CD4-positive, alpha-beta memory T cell (primary cell): ENCODE measurements at places on chromosomes 11 and 22. TPM values are rescaled to one million over a fixed set of nuclear protein-coding genes. Genes with fewer than 3 reads are reported as not detected.

OR2D2 gene
- total RNA-seq, result not detected

PTPN5 gene
- total RNA-seq, result not detected

ZNF280B gene
- total RNA-seq, result 2.2 TPM

ZFP91 gene
- 38.4 TPM for total RNA-seq

NCF4 gene
- 17.5 TPM for total RNA-seq

TSPAN32 gene
- 41.5 TPM for total RNA-seq

SPI1 gene
- 4.8 TPM for total RNA-seq

MS4A6A gene
- total RNA-seq, result 4.9 TPM

CENPM gene
- total RNA-seq, result 12.0 TPM

CHRM1 gene
- total RNA-seq, result not detected

NEFH gene
- 0.61 TPM for total RNA-seq

ALG8 gene
- total RNA-seq, result 31.2 TPM

GRIA4 gene
- total RNA-seq, result not detected

KCTD14 gene
- 0.20 TPM for total RNA-seq

MMP10 gene
- not detected for total RNA-seq

LDHAL6A gene
- total RNA-seq, result 0.42 TPM

MAP6 gene
- total RNA-seq, result not detected

SULT4A1 gene
- not detected for total RNA-seq

PRG2 gene
- total RNA-seq, result not detected

OR56A1 gene
- total RNA-seq, result not detected

MPPED2 gene
- total RNA-seq, result not detected

TTC36 gene
- total RNA-seq, result 1.2 TPM

APOA5 gene
- total RNA-seq, result not detected

MISFA gene
- total RNA-seq, result not detected

DEUP1 gene
- not detected for total RNA-seq

SCGB2A2 gene
- not detected for total RNA-seq

RAB38 gene
- total RNA-seq, result 0.30 TPM

TAF1D gene
- total RNA-seq, result 199 TPM

TMEM45B gene
- 30.8 TPM for total RNA-seq

CHRM4 gene
- total RNA-seq, result not detected

BRD1 gene
- 88.1 TPM for total RNA-seq

NPAS4 gene
- total RNA-seq, result not detected

B4GALNT4 gene
- 2.4 TPM for total RNA-seq

SCN2B gene
- total RNA-seq, result not detected

MS4A15 gene
- total RNA-seq, result not detected

CATSPERZ gene
- total RNA-seq, result not detected

ALDH3B1 gene
- 0.72 TPM for total RNA-seq

CSRP3 gene
- total RNA-seq, result not detected

LMNTD2 gene
- 7.0 TPM for total RNA-seq

OR4D5 gene
- total RNA-seq, result not detected

RPS25 gene
- total RNA-seq, result 2,705 TPM

HPX gene
- total RNA-seq, result 1.3 TPM

SCUBE1 gene
- not detected for total RNA-seq

GGT5 gene
- total RNA-seq, result not detected
